ENCODE measurements at places on chromosomes 4 and X. TPM values are rescaled to one million over a fixed set of nuclear protein-coding genes. Genes with fewer than 3 reads are reported as not detected.

The ABCD1 gene
- total RNA-seq = 8.0 TPM

DNA sequence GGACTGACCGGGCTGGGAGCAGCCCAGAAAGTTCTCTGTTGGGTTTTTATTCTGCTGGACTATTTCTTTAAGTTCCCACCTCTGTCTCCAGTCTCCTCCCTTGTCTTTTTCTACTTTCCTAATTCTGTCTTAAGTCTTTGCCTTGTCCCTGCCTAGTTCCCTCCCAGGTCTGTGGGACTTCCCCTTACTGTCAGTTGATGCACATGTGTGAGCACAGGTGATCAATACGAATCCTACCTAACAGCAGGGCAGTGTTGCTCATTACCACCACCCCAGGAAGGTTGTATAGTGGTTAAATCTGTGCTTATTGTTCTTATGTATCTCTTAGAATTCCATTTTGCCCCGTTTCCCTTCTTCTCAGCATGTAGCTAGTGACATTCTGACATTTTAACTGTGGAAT, 62.1 kb downstream of the GALNTL6 start:
- no peak overlapping the region for H3K4me3 ChIP-seq
- no peak for DNase-seq
- no peaks in the 10 kb centered on the region for H3K36me3 ChIP-seq
- H3K4me1 ChIP-seq = no peaks in the 10 kb centered on the region

DNA sequence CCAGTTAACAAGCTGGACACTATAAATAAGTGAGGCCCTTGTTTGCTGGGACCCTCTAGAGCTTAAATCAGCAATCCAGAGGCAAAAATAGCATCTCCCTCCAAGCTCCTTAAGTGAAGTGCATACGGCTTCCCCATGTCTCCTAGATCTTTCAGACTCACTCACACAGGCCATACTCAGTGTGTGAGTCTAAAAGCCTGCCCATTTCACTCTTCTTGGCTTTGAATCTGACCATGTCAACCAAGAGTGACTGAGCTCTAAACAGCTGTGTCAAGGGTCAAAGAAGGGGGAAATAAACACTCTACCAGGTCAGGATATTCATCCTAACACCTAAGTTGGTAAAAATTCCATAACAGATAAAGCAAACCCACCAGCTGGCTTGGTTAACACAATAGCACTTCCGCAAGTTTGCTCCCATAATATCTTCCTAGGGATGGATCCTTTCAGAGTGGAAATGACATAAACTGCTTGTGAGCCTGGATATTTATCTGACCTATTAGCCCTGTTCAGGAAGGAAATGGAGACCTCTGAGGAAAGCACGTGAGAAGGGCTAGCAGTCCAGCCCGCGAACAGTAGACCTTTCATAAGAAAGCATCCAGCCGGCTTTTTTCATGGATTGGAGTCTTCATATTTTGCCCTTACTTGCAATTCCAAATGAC, 65.6 kb downstream of the MID1 start:
- H3K36me3 ChIP-seq = no peaks in the 10 kb centered on the region
- no peak overlapping the region for H3K27ac ChIP-seq
- H3K27me3 ChIP-seq = peaks cover 13% of the 10 kb centered on the region
- no peak overlapping the region for H3K4me3 ChIP-seq
- H3K4me1 ChIP-seq = no peaks in the 10 kb centered on the region

- H3K4me3 ChIP-seq = peak overlapping the region; percentile 99
- H3K4me1 ChIP-seq = peaks cover 22% of the 10 kb centered on the region
- peak; percentile 27 for DNase-seq
- no peaks in the 10 kb centered on the region for H3K27me3 ChIP-seq
Measured at GRCh38 chr4:128810331-128810870, 901 bp downstream of the JADE1 start.

GRCh38 chrX:25049357-25049756, 33.6 kb upstream of the ARX start:
- no peak overlapping the region for H3K27ac ChIP-seq
- no peaks in the 10 kb centered on the region for H3K36me3 ChIP-seq
- no peaks in the 10 kb centered on the region for H3K27me3 ChIP-seq
- no peaks in the 10 kb centered on the region for H3K4me1 ChIP-seq
- no peak for DNase-seq
- no peak overlapping the region for H3K4me3 ChIP-seq

Measured in activated T-cell treated with anti-CD3 and anti-CD28 coated beads, Interleukin-2, amount 50 U/mL, for 72 hours (primary cell).